ENCODE measurements at places on chromosomes 13 and 19.

- DNase-seq, result no peak
Observed at GRCh38 chr13:35961002-35961401, 170.2 kb downstream of the DCLK1 start.

DNA sequence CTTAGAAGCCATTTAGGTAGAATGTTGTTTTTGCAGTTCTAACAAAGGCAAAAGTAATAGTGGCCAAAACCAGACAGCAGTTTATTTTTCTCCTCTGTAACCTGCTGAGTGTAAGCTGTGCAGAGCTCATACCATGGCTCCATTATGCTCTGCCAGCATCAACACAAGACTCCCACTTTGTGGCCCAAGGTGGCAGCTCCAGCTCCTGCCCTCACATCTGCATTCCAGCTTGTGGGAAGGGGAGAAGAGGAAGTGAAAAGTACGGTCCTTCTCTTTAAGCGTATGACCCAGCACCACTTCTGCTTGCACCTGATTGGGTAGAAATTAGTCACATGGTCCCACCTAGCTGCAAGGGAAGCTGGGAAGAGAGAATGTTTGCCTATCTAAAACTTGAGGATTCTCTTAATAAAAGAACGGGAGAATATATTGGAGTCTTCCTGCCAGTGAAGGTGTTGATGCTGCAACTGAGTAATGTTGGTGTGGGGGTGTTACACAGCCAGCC, 19.2 kb downstream of the ADGRE1 start:
- no peak for DNase-seq

GRCh38 chr13:96034662-96035061, 18.5 kb downstream of the UGGT2 start:
- no peak for DNase-seq

DNA sequence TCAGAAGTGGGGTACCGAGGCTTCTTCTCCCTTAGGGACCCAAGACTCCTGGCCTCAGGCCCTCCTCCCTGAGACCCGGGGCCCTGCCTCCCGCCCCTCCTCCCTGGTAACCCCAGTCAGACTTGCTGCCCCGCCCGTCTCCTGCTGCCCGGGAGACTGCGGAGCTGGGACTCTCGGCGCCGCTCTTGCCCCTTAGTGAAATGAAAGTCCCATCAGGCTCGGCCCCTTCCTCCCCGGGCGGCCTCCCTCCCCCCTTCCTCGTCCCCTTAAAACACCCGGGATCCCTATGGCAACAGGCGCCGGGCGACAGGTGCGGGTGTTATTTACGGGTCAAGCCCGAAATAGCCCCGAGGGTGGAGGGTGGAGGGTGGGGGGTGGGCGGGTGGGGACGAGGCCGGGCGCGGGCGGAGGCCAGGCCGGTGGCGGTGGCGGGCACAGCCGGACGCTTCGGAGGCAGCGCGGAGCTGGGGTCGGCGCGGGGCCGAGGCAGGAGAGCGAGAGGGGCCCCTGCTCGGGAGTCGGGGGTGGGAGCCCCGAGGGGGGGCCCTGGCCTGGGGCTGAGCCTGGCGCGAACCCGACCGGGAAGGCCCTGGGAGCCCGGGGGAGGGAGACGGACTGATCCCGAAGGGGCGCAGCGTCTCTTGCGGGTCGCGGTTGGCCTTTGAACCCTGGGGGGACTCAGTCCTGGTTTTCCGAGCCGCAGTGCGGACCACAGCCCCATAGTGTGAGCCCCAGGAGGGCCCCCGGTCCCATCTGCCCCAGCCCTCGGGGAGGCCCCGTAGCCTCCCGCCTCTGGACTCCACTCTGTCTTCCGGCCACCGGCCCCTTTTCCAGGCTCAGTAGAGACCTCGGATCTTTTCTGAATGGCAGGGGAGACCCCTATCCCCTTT, at the start of gene CACNG6:
Gene CACNG6, plus strand, starts transcription at position 414 of the 890 bp plus-strand sequence. CDS start 1,241 bp downstream, outside the sequence.
- DNase-seq, result no peak

DNA sequence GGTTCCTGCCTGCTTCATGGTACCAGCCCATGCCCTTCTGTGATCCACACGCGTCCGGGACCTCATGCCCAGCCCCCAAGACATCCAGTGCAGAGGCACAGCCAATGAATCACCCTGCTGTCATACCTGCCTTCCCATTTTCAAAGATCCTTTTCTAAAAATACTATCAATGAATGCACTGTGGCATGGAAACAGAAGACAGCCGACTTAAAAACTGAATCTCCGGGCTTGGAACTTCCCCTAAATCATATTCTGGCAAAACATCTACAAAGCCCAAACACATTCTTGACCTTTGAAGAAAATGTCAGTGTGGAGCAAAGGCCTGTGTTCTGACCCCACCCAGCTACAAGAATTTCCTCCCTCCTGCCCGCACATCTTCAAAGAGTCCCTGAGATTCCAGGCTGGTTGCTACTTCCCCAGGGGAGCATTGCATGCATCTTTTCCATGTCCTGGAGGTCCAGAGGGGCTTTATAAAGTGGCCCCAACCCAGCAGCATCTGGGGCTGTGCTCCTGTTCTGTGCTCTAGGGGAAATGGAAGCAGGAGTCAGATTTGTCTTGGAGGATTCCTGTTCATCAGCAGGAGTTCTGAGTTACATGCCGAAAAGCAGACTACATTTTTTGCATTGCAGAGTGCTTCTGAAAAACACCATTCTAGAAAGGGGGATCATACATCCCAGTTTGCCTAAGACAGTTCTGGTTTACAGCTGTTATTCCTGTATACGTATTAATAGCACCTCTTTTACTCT, 135.2 kb downstream of the USP12 start:
- DNase-seq, result no peak

DNA sequence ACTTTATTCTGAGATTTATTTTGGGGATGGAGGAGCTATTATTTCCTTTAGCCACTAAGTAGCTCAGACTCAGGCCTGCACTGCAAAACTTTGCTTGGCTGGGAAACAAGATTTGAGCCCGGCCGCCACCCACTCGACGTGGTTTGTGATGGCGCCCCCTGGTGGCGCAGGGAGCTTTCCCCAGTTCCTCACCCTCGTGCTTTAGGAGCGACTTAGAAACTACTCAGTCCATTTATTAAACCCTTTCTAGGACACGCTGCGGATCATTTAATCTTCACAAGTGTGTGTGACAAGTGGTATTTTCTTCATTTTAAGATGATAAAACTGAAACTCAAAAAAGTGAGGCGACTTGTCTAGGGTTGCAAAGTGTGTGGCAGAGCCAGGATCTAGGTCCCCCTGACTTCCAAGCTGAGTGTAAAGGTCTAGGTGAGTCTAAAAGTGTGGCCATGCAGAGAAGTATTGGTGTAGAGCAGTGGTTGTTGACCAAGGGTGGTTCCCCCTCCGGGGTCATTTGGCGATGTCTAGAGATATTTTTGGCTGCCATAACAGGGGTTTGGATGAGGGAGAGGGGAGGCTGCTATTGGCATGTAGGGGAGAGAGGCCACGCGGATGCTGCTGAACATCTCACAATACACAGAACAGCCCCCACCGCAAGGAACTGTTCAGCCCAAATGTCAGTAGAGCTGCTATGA, 2.2 kb downstream of the CXCL17 start:
- no peak for DNase-seq

DNA sequence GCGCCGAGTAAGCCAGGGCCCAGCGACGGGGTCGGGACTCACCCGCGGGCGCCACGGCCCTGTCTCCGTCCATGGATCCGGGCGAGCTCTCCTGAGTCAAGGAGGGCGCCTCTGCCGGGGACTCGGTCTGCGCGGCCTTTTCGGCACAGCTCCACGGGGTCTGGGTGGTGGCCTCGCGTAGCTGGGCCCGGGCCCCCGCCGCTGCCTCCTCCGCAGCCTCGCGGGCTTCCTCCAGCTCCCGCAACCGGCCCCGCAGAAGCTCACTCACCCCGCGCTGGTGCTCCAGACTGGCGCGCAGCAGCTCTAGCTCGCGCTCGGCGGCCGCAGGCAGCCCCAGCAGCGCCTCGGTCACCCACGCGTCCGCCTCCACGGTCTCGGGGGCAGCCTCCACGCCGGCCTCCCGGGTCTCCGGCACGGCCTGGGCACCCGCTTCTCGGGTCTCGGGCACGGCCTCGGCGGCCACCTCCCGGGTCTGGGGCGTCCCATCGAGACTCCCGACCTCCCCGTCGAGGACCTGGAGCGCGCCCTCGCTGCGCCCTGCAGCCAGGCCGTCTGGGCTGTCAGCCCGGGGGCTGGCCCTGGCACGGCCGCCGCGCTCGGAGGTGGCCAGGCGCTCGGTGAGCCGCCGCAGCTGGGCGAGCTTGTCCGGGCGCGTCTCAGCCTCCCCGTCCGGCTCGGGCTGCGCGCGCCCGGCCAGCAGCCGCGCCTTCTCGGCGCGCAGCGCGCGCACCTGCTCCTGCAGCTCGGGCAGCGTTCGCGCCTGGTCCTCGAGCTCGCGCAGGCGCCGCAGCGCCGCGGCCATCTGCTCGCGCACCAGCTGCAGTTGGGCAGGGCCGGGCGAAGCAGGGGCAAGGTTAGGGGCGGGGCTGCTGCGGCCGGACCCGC, 8.4 kb downstream of the KANK3 start:
- no peak for DNase-seq

GRCh38 chr13:21344662-21345176, 114.4 kb downstream of the ZDHHC20 start:
- no peak for DNase-seq

- DNase-seq, result no peak
Observed at GRCh38 chr19:33196446-33197193, 2.5 kb downstream of the LRP3 start.

DNA sequence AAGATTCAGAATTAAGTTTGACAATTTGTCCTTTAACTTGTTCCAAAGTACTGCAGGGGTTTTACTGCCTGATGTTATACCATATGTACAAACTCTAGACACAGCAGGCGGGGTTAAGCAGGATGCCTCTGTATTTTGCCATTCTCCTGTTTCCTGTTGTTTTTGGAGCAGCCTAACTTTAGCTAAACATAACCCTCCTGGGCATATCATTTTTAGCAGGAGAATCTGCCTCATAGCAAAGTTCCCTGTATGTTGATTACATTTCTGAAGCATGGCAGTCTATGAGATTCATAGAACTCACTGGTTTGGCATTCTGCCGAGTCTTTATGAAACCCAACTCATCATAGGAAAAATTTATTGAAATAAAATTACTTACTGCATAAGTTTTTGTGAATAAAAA, 5.2 kb downstream of the LHFPL6 start:
- DNase-seq, result no peak

DNA sequence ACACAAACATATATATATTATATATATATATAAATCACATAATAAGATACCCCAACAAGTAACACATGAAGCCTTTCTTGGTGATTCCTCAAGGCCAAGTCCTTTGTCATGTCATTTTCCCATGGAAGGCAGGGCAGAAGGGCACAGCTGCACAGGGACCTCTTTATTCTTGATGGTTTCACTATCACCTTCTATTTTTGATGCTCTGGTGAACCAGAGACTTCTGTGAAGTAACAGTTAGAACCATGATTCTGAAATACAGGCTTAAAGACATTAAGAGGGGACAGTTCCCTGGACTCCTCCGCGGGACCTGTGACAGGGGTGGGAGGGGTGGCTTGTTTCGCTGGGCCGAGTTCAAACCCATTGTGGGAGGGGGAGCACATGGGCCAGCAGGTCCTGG, 104.0 kb downstream of the DGKH start:
- DNase-seq, result no peak

- DNase-seq, result no peak
Observed at GRCh38 chr13:74450964-74451363, 316.8 kb upstream of the KLF12 start.

- DNase-seq, result no peak
Observed at GRCh38 chr13:88862095-88862620, 1191.0 kb downstream of the SLITRK5 start.

DNA sequence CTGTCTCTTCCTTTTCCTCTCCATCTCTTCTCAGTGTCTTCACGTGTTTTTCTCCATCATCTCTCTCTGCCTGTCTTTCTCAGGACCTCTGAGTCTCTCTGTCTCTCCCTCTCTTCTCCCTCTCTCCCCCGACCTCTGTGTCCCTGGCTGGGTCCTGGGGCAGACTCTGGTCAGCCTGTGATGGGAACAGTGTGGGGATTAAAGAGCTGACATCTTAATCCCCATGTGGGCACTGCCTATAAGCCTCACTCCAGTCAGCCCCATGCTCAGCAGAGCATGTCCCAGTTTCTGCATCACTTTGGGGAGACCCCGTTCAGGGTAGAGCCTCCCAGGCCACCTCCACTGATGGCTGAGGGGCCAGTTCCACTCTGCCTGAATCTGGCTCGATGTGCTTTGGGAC, 16.2 kb downstream of the EGLN2 start:
- DNase-seq, result no peak

DNA sequence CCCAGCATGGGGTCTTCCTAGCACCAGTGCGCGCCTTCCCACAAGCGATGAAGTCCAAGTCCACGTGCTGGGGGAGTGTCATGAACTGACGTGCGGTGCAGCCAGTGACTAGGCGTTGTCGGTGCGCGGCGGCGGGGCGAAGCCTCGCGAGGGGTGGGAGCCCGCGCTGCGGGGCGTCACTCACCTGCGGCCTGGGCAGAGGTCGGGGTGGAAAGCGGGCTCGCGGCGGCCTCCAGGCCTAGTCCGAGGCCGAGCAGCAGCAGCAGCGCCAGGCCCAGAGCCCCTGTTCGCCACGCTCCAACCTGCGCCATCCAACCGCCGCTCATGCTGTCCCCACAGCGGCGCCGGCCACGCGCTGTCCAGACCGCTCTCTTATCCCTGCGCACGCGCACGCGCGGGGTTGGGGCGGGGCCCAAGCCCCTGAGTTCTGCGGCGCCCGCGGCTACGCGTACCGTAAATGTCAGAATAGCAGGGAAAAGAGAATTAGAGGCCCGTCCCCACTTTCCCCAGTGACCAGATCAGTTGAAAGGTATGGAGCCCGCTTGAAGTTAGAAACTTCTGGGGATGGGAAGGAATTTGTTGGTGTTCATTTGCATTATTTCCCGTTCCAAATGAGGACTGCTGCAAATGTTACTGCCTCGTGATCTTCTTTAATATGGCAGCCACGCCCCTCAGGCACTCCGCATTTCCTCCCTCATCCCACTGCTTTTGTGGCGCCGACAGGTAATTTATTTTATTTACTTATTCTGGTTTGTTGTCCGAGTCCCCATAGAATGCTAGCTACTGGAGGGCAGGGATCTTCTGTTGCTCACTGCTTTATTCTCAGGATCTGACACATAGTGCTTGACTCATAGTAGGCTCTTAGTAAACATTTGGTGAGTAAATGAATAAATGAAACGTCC, at the start of gene CD320:
Gene CD320, minus strand, starts transcription at position 394 of the 902 bp plus-strand sequence. Its CDS starts 68 bp downstream, at position 326.
- DNase-seq, result peak; percentile 94

DNA sequence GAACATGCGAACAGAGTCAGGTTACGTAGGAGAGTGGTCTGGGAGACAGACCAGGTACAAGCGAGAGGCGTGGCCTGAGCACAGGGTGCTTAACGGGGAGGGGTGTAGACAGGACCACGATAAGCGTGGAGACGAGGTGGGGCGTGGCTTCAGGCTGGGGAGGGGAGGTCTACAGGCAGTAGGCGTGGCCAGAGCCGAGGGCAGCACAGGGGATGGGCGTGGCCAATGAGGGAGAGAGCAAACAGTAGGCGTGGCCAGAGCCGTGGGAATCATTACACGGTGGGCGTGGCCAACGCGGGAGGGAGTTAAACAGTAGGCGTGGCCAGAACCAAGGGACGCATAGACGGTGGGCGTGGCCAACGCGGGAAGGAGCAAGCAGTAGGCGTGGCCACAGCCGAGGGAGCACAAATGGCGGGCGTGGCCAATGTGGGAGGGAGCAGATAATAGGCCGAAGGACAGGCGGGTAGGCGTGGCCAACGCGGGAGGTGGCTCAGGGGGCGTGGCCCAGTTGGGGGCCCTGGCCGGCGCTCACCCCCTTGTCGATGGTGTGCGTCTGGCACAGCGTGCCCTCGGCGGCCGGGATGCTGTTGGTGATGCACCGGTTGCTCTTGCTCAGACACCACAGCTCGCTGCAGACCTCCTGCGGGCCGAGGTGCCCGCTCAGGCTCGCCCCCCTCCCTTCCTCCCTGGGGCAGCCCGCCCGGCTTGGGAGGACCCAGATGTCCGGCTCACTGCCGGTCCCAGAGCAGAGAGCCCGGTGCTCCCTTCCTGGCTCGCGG, 15.2 kb upstream of the MYO1F start:
- DNase-seq, result peak; percentile 95

- no peak for DNase-seq
Observed at GRCh38 chr19:39303373-39304184, 7.4 kb downstream of the IFNL1 start.
